ENCODE measurements at places on chromosomes 6 and 20. TPM values are rescaled to one million over a fixed set of nuclear protein-coding genes. Genes with fewer than 3 reads are reported as not detected.

FAM210B gene
- total RNA-seq = 86.1 TPM

C20orf96 gene
- total RNA-seq = 61.1 TPM

SMOC2 gene
- total RNA-seq = 0.44 TPM

TUBB2B gene
- 1,777 TPM for total RNA-seq

TCF21 gene
- not detected for total RNA-seq

MCCD1 gene
- total RNA-seq = not detected

PKHD1 gene
- 0.02 TPM for total RNA-seq

HDGFL1 gene
- not detected for total RNA-seq

ANGPT4 gene
- 0.22 TPM for total RNA-seq

HLA-DMB gene
- not detected for total RNA-seq

SNTA1 gene
- total RNA-seq = 4.5 TPM

CHRNA4 gene
- total RNA-seq = 165 TPM

RIPPLY2 gene
- total RNA-seq = 4.9 TPM

TRIM15 gene
- not detected for total RNA-seq

LAMA2 gene
- total RNA-seq = 2.4 TPM

TMEM217 gene
- not detected for total RNA-seq

RHAG gene
- not detected for total RNA-seq

QKI gene
- 50.5 TPM for total RNA-seq

CTAGE9 gene
- total RNA-seq = not detected

ADAM33 gene
- total RNA-seq = 0.27 TPM

WFDC10B gene
- not detected for total RNA-seq

BPIFA1 gene
- total RNA-seq = not detected

HUS1B gene
- 1.1 TPM for total RNA-seq

IL17A gene
- total RNA-seq = not detected

LINC00237 gene
- not detected for total RNA-seq

CTNNBL1 gene
- 58.0 TPM for total RNA-seq

SCUBE3 gene
- 0.25 TPM for total RNA-seq

NTSR1 gene
- 4.0 TPM for total RNA-seq

KHDC1L gene
- 2.2 TPM for total RNA-seq

SRF gene
- total RNA-seq = 20.7 TPM

BPIFB2 gene
- total RNA-seq = not detected

GHRH gene
- not detected for total RNA-seq

SERPINB6 gene
- total RNA-seq = 14.0 TPM

OXT gene
- not detected for total RNA-seq

STX11 gene
- not detected for total RNA-seq

PNLDC1 gene
- total RNA-seq = not detected

GMPR gene
- 5.0 TPM for total RNA-seq

XRN2 gene
- total RNA-seq = 86.2 TPM

LPA gene
- 1.9 TPM for total RNA-seq

AGER gene
- total RNA-seq = 13.2 TPM

NCOA5 gene
- 42.9 TPM for total RNA-seq

NOX3 gene
- total RNA-seq = not detected

CTCFL gene
- not detected for total RNA-seq

NMBR gene
- total RNA-seq = not detected

ENPP4 gene
- total RNA-seq = 3.1 TPM

BPIFA2 gene
- not detected for total RNA-seq

PROCR gene
- 0.32 TPM for total RNA-seq

MEA1 gene
- 42.7 TPM for total RNA-seq

GLYATL3 gene
- not detected for total RNA-seq

KIAA1586 gene
- 31.3 TPM for total RNA-seq

Measured in glutamatergic neuron (in vitro differentiated cells).